ENCODE measurements at places on chromosomes 4 and X.

DNA sequence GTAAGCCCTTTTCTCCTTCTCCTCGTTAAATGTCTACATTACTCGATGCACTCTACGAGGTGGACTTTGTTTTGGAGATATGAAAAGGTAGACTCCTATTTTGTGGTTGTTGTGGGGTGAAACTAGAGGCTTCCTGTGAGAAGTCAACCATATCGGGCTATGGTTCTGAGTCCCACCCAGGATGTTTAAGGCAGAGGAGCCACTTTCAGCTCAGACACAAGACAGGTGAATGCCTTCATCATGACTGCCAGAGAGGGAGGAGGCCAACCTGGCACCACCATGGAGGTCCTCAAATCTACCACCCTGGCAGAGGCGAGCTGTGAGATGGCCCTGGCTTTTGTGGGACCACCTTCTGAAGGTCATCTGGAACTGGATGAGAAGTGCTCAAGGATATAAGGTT, 154.4 kb upstream of the KLF3 start:
- H3K4me1 ChIP-seq = no peaks in the 10 kb centered on the region
- no peak overlapping the region for H3K4me3 ChIP-seq
- no peaks in the 10 kb centered on the region for H3K27me3 ChIP-seq
- no peaks in the 10 kb centered on the region for H3K36me3 ChIP-seq
- no peak for DNase-seq

GRCh38 chrX:129653971-129654651, 645 bp downstream of the APLN start:
- no peaks in the 10 kb centered on the region for H3K36me3 ChIP-seq
- H3K4me3 ChIP-seq = peak overlapping the region; percentile 31
- peaks cover 6% of the 10 kb centered on the region for H3K27me3 ChIP-seq

DNA sequence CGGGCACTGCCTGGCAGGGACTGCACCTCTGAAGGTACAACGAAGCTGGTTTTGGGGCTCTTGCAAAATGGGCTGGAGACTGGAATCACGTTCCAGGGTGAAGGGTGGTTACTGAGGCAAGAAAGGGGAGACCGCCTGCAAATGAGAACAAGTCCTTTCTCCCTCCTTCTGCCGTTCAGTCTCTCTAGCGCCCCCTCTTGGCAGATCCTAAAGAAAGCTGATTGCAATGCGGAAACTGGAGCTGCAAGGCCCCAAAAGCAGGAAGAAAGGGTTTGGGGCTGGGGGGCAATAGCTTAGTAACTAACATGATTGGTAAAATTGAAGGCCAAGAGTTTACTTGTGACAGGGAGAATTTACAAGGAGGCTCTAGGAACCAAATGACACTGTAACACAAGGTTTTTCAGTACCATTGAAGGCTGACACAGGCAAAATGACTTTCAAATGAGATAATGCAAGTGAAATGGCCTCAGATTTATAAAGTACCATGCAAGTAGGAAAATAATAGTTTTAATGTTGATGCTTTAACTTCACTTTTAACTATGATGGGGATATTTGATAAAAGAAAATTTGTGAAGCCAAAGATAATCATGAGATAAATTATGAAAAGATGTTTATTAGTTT, 222.7 kb upstream of the HAND2 start:
- H3K27ac ChIP-seq = no peak overlapping the region
- H3K4me1 ChIP-seq = no peaks in the 10 kb centered on the region
- H3K4me3 ChIP-seq = no peak overlapping the region

DNA sequence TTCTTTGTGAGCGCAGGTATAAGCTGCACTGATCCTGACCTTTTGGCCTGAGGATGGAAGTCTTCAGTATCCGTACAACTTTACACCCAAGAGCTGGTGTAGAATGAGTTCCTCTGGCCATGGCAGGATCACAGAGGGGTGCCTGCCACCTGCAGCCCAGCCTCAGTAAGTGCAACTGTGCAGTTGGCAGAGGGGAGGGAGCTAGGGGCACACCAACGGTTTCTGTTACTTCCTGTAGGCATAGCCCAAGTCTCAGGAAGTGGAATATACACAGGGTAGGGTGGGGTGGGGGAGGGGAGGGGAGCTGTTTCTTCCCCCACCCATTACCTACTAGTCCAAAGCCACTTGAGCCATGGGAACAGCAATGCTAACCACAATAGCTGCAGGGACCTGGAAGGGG, 85.4 kb upstream of the GBA3 start:
- peak; percentile 22 for DNase-seq
- no peaks in the 10 kb centered on the region for H3K27me3 ChIP-seq
- no peak overlapping the region for H3K4me3 ChIP-seq
- no peak overlapping the region for H3K27ac ChIP-seq
- no peaks in the 10 kb centered on the region for H3K36me3 ChIP-seq
- no peaks in the 10 kb centered on the region for H3K4me1 ChIP-seq

- no peaks in the 10 kb centered on the region for H3K36me3 ChIP-seq
- H3K27me3 ChIP-seq = no peaks in the 10 kb centered on the region
- DNase-seq = no peak
- H3K4me3 ChIP-seq = no peak overlapping the region
- H3K4me1 ChIP-seq = no peaks in the 10 kb centered on the region
Measured at GRCh38 chr4:87093443-87094123, 126.8 kb downstream of the KLHL8 start.

GRCh38 chr4:93299118-93299517, 529.4 kb upstream of the ATOH1 start:
- no peak for DNase-seq
- no peaks in the 10 kb centered on the region for H3K27me3 ChIP-seq
- H3K27ac ChIP-seq = no peak overlapping the region
- H3K36me3 ChIP-seq = no peaks in the 10 kb centered on the region
- H3K4me1 ChIP-seq = peaks cover 3% of the 10 kb centered on the region

- no peaks in the 10 kb centered on the region for H3K36me3 ChIP-seq
- no peak overlapping the region for H3K27ac ChIP-seq
- no peak overlapping the region for H3K4me3 ChIP-seq
- H3K27me3 ChIP-seq = no peaks in the 10 kb centered on the region
Measured at GRCh38 chr4:25509646-25510045, 132.6 kb downstream of the ANAPC4 start.

- DNase-seq = no peak
- no peaks in the 10 kb centered on the region for H3K36me3 ChIP-seq
- no peaks in the 10 kb centered on the region for H3K4me1 ChIP-seq
- no peak overlapping the region for H3K4me3 ChIP-seq
- H3K27ac ChIP-seq = no peak overlapping the region
- H3K27me3 ChIP-seq = peaks cover 3% of the 10 kb centered on the region
Measured at GRCh38 chrX:139759637-139760036, 51.7 kb upstream of the MCF2 start.

GRCh38 chrX:97322401-97322800, 438.7 kb downstream of the RPA4 start:
- H3K27ac ChIP-seq = no peak overlapping the region
- no peak overlapping the region for H3K4me3 ChIP-seq
- H3K36me3 ChIP-seq = no peaks in the 10 kb centered on the region
- no peaks in the 10 kb centered on the region for H3K4me1 ChIP-seq
- no peak for DNase-seq

- no peaks in the 10 kb centered on the region for H3K27me3 ChIP-seq
- H3K36me3 ChIP-seq = no peaks in the 10 kb centered on the region
- no peak overlapping the region for H3K4me3 ChIP-seq
- no peaks in the 10 kb centered on the region for H3K4me1 ChIP-seq
- no peak for DNase-seq
Measured at GRCh38 chr4:98662626-98663225, 4.3 kb upstream of the TSPAN5 start.

DNA sequence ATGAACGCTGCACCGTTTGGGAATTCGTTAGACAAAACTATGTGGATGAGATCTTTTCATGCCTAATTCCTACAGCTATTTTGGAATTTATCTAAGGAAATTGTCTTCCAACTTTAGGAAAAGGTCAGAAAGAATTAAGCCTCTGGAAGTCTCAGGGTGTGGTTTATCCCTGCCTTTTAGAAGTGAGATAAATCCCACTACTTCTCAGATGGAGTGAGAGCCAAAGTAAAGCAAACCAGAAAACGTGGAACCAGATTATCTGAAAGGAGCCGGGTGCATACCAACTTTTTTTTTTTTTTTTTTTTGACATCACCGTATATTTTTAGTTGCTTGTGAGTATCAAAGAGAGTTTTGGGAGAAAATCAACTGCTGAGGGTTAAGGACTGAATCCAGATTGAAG, 79.6 kb downstream of the VCX2 start:
- H3K27me3 ChIP-seq = peaks cover 8% of the 10 kb centered on the region
- DNase-seq = no peak
- no peak overlapping the region for H3K27ac ChIP-seq
- no peaks in the 10 kb centered on the region for H3K36me3 ChIP-seq
- H3K4me1 ChIP-seq = no peaks in the 10 kb centered on the region

DNA sequence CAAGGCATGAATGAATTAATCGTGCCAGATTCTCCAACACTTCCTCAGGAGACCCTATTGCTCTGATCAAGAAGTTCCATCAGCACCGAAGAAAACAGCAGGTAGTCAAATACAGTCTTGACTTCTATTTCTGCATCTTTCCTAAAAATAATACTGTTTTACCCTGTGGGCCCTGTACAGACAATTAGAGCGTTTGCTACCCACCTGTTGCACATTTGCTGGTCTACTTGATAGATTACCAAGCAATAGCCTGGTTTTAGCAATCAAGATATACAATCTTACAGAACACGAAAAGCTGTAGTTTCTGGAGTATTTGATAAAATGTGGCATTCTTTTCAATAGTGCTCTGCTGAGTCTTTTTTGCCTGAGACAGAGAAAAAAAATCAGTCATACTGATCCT, 12.3 kb downstream of the GPR174 start:
- no peaks in the 10 kb centered on the region for H3K36me3 ChIP-seq
- H3K4me1 ChIP-seq = no peaks in the 10 kb centered on the region
- DNase-seq = no peak

DNA sequence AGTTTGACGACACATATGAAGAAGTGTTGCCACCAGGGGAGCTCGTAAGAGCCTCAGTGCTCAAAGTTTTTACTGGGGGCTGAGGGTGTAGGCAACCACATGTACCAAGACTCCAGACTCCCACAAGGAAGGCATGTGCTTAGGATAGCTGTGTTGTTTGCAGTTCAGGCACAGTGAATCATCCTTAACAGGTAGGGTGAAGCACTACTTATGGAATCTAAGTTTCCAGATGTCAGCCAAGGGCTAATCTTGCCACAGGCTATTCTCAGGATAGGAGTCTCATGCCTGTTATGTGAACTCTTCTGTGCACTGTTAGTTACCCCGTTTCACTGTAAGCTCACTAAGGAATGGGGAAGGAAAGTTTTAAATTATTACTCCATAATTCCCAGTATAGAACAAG, 202.6 kb downstream of the TMA16 start:
- no peak for DNase-seq
- H3K36me3 ChIP-seq = no peaks in the 10 kb centered on the region
- no peak overlapping the region for H3K27ac ChIP-seq
- H3K4me1 ChIP-seq = no peaks in the 10 kb centered on the region
- H3K4me3 ChIP-seq = no peak overlapping the region

DNA sequence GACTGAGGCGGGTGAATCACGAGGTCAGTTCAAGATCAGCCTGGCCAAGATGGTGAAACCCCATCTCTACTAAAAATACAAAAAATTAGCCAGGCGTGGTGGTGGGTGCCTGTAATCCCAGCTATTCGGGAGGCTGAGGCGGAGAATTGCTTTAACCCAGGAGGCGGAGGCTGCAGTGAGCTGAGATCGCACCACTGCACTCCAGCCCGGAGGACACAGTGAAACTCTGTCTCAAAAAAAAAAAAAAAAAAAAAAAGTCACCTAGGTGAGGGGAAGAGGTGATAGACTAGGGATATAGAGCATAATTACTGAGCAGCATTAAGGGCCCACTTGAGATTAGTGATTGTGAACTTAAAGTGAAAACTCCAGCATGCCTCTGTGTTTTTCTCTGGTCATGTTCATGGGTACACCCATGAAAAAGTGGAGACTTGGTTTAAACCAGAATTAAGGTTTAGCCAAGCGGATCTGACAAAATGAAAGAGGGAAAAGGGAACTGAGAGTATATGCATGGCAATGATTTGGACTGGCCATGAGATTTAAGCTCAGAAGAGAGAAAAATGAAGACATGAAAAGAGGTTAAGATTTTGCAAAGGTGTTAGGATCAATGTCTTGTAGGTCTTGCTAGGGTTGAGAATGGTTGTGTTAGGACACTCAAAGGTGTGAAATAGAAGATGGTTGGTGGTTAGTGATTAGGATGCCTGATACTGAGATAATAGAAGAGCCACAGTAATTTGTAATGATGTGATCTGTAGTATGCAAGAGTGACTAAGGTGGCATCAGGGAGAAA, 105.0 kb downstream of the RAB28 start:
- no peaks in the 10 kb centered on the region for H3K27me3 ChIP-seq
- H3K27ac ChIP-seq = no peak overlapping the region
- no peak for DNase-seq
- no peak overlapping the region for H3K4me3 ChIP-seq

GRCh38 chrX:10482708-10483107, 137.7 kb downstream of the MID1 start:
- H3K36me3 ChIP-seq = no peaks in the 10 kb centered on the region
- no peaks in the 10 kb centered on the region for H3K27me3 ChIP-seq
- DNase-seq = no peak

DNA sequence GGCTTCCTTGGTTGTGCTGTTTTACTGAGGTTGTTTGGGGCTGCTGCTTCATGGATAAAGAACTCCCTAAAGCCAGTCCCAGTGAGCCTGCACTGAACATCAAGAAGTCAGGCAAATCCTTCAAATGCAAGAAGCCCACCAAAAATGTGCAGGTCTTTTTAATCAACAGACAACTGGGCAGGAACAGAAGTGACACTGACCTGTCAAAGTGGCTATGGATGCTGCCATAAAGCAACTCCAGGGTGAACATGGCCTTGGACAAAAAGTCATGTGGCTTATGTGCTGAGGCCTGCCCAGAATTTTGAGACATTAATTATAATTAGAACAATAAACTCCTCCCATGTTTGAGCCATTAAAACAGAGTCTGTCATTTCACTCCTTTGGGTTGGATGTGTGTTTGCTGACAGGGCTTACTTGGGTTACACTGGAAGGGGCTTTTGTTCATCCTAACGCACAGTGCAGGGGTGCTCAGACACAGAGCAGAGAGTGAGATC, at the start of gene ETDC:
Gene ETDC (plus strand): TSS at position 51 of the 494 bp plus-strand sequence. CDS start 0 bp downstream, at position 51.
- no peak within 1 kb of the TSS for H3K4me3 ChIP-seq
- H3K36me3 ChIP-seq = no peaks in the 10 kb centered on the region
- H3K27me3 ChIP-seq = no peaks in the 10 kb centered on the region
- H3K27ac ChIP-seq = no peak within 1 kb of the TSS
- no peaks in the 10 kb centered on the region for H3K4me1 ChIP-seq
